CD4-positive, CD25-positive, alpha-beta regulatory T cell (primary cell): ENCODE measurements at places on chromosomes 3 and 15. TPM values are rescaled to one million over a fixed set of nuclear protein-coding genes. Genes with fewer than 3 reads are reported as not detected.

GRAMD1C gene
- 1.4 TPM for polyA plus RNA-seq

CCNB2 gene
- polyA plus RNA-seq = 6.2 TPM

TRPC1 gene
- polyA plus RNA-seq = 0.78 TPM

DNA sequence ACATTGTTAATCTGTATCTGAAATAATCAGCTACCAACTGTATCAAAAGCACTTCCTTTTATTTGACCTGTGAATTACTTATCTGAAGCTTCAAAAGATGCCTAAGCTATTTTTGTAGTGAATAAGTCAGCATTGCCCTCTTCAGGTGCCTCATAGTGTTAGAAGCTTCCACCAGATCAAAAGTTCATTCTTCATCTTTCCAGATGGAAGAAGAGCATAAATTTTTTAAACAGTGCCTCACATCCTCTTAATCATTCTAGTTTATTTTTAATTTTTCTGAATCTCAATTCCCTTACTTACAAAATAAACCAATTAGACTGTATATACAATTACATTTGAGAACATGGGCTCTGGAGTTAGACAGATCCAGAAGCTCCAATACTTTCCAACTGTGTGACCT lies 65.0 kb downstream of the MYO5A start:
- H3K36me3 ChIP-seq = no peaks in the 10 kb centered on the region
- H3K4me1 ChIP-seq = peaks cover 38% of the 10 kb centered on the region
- DNase-seq = peak; percentile 29
- H3K27me3 ChIP-seq = no peaks in the 10 kb centered on the region

DNA sequence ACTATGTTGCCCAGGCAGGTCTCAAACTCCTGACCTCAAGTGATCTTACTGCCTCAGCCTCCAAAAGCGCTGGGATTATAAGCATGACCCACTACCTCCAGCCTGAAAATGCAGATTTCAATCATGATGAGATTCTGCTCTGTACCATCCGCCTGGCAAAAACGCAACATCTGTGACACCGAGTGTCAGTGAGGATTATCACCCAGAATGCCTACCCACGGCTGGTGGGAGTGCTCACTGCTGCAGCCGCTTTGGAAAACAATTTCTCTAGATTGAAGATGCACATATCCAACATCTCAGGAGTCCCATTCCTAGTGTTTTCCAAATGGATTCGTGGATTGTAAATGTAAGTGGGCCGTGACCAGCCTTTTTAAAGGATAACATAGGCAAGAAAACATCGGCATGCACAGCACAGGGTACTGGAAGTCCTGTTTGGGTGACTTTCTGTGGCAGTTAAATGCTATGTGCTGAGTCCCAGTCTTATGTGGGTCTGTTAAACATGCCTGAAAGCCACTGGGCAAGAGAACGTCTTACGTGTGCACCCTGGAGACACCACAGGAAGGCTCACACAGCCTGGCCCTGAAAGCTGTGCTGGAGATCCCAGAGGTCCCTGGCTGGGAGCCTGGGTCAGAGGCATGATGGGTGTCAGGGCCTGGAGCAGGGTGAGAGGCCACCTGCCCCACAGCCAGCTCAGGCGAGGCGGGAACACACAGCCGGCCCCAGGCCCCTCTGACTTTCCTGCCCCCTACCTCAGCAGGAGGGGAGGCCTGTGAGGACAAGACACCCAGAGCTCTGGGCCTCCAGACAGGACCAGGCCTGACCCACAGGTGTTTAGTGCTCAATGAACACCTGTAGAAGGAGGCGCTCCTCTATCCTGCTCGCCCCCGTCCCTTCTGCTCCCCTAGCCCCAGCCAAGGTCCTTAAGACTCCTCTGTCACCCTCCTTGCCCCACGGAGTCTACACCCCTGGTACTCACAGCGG lies 918 bp downstream of the PRSS50 start:
- H3K36me3 ChIP-seq = no peaks in the 10 kb centered on the region
- H3K27me3 ChIP-seq = no peaks in the 10 kb centered on the region
- DNase-seq = no peak
- H3K4me1 ChIP-seq = no peaks in the 10 kb centered on the region

GRCh38 chr3:25478211-25478757 lies 50.2 kb downstream of the RARB start:
- no peaks in the 10 kb centered on the region for H3K4me1 ChIP-seq
- no peak overlapping the region for H3K27ac ChIP-seq
- no peaks in the 10 kb centered on the region for H3K36me3 ChIP-seq
- no peaks in the 10 kb centered on the region for H3K27me3 ChIP-seq
- no peak overlapping the region for H3K4me3 ChIP-seq

DNA sequence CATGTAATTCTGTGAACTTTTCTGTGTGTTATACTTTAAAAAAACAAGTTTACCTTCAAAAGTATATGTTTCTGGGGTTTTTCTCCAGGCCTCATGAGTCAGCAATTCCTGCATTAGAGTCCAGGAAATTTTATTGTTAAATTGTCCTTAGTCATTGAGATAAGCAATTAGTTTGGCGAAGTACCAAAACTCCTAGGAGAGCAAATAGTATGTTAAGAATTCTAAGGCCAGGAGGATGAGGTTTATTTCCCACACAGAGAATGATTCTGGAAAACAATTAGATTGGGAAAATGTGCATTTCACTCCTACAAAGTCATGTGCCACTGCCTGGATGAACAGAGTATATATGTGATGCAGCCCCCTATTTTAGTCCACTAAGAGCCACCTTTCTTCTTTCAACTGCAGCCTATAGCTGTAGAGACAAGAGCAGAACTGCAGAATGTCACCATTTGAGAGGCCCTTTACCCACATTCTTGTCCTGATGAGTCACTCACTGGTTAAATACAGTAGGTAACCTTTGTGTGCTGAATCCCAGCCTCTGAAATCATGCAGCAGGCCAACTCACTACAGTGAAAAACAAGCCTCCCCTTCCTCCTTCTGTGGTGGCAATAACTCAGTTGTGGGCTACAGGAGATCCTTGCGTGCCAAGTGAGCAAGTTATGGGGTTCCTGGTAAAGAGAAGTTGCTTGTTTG lies 452.8 kb upstream of the THBS1 start:
- H3K36me3 ChIP-seq = no peaks in the 10 kb centered on the region
- H3K4me3 ChIP-seq = no peak overlapping the region
- peaks cover 2% of the 10 kb centered on the region for H3K27me3 ChIP-seq
- DNase-seq = no peak
- no peak overlapping the region for H3K27ac ChIP-seq

GRCh38 chr15:61500951-61501620 lies 272.0 kb upstream of the RORA start:
- no peaks in the 10 kb centered on the region for H3K36me3 ChIP-seq
- no peaks in the 10 kb centered on the region for H3K4me1 ChIP-seq

DNA sequence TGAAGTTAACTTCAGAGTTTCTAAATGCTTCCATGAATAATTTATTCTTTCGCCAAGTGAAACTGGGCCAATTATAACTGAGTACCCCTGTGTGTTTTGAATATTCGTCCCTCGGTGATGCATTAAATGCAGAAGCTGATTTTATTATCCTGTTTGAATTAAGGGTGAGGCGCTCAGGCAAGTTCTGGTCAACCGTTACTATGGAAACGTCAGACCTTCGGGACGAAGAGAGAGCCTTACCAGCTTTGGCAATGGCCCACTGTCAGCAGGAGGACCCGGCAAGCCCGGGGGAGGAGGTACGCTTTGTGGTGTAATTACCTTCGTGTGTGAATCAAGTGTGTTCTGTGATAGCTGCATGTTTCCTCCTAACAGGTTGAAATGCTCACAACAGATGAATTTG lies 239.8 kb downstream of the ITPR1 start:
- H3K36me3 ChIP-seq = peaks cover 24% of the 10 kb centered on the region
- H3K4me3 ChIP-seq = no peak overlapping the region
- no peak overlapping the region for H3K27ac ChIP-seq
- no peaks in the 10 kb centered on the region for H3K27me3 ChIP-seq
- DNase-seq = no peak

SELENOS gene
- polyA plus RNA-seq = 59.0 TPM

DNA sequence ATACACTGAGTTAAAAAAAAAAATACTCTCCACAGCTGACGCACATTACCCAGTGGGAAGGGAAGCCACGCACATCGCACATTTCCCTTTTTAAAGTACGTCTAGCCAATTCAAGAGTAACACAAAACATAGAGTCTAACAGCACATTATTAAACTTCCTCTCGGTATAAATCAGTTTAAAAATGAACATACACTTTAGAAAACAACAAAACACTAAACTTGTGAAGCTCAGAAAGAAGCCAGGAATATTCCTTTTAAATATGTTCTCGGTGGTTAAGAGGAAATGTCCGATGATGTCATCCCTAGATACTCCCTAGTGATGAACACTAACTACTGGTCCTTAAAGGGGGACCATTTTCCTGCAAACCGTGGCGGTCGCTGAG lies 721 bp downstream of the MYEF2 start:
- peak overlapping the region; percentile 28 for H3K27ac ChIP-seq
- H3K36me3 ChIP-seq = no peaks in the 10 kb centered on the region
- peaks cover 10% of the 10 kb centered on the region for H3K4me1 ChIP-seq

- DNase-seq = no peak
- no peaks in the 10 kb centered on the region for H3K27me3 ChIP-seq
- H3K4me3 ChIP-seq = no peak overlapping the region
Observed at GRCh38 chr3:101377796-101378195, 57.4 kb upstream of the IMPG2 start.

DNA sequence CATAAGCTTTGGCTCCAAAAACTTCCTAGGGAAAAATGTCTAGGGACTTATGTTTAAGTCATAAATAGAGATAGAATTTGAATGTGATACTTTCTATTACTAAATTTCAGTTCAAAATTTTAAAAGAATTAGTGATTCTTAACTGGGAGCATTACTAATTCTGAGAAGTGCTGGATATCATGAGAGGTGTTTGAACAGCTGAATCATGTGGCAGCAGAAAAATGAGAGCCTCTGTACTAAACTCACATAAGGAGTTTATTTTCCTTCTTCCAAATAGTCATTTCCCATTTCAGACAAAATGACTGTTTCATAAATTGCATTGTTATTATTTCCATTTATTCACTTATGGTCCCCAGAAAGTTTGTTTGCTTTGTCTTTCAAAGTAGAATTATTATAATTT lies 62.7 kb downstream of the SLMAP start:
- H3K36me3 ChIP-seq = no peaks in the 10 kb centered on the region
- no peak for DNase-seq
- no peak overlapping the region for H3K4me3 ChIP-seq
- peaks cover 23% of the 10 kb centered on the region for H3K4me1 ChIP-seq
- H3K27me3 ChIP-seq = no peaks in the 10 kb centered on the region
- no peak overlapping the region for H3K27ac ChIP-seq

DNA sequence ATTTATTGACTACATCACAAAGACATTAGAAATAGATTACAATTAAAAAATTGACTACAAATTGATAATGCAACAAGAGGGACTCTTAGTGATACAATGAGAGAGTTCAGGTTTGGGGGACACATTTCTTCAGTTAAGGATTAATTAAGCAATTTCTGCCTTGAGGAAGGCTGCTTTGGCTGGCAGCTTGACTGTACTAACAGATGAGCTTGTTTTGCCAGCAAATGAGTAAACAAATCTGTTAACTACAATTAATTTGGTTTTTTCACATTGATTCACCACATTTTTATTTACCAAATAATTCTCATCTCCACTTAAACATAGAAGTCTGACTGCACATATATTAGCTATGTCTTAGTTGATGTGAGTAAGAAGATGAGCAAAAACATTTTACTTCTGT lies 183.6 kb upstream of the ZNF385D start:
- H3K36me3 ChIP-seq = no peaks in the 10 kb centered on the region
- H3K27ac ChIP-seq = no peak overlapping the region
- no peaks in the 10 kb centered on the region for H3K4me1 ChIP-seq
- H3K4me3 ChIP-seq = no peak overlapping the region
- no peak for DNase-seq

DNA sequence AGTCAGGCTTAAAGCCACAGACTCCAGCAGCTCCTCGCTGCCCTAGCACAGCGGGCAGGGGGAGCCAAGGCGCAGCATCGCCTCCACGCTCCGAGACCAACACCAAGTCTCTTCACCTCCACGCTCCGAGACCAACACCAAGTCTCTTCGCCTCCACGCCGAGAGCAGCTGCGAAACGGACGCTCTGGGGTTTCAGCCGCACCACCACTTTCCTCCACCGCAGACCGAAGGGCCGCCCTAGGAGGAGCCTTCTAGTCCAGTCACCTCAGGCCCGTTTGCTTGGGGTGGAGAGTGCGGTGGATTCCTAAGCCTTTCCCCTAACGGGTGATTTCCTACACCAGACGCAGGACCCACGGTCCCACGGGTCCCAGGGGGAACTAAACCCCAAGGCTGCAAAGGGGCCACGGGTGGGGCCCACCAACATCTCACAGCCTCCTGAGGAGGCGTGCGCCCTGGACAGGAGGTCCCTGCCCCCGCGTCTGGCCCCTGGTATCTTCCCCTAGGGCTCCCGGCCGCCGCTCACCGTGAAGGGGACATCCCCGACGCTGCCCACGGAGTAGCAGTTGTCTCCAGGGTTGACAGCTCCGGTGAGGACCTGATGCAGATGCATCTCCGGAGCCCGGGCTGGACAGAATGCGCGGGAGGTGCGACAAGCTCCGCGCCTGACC lies 501 bp downstream of the DMXL2 start:
- H3K27me3 ChIP-seq = peaks cover 32% of the 10 kb centered on the region
- peak; percentile 8 for DNase-seq
- H3K27ac ChIP-seq = no peak overlapping the region
- no peaks in the 10 kb centered on the region for H3K36me3 ChIP-seq

DNA sequence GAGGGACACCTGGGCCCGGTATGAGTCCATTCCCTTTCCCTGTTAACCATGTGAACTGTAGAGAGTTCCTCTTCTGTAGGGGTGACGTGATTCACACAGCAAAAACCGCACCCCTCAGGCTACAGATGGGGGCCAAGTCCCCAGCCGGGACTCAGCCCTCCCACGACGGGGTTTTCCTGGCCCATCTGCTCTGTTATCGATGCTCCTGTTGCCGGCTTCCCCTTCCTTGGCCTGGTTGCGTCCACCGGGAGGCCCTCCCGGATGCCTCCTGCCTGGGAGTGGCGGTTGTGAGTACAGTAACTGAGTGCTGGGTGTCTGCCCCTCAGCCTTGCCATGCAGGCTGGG lies 817 bp upstream of the PLXNA1 start:
- peak overlapping the region; percentile 57 for H3K4me3 ChIP-seq
- DNase-seq = peak; percentile 52
- no peaks in the 10 kb centered on the region for H3K27me3 ChIP-seq
- H3K36me3 ChIP-seq = no peaks in the 10 kb centered on the region
- H3K27ac ChIP-seq = peak overlapping the region; percentile 94
- peaks cover 20% of the 10 kb centered on the region for H3K4me1 ChIP-seq

GRCh38 chr3:98809557-98809956 lies 46.4 kb downstream of the ST3GAL6 start:
- H3K4me1 ChIP-seq = no peaks in the 10 kb centered on the region
- no peak for DNase-seq
- no peak overlapping the region for H3K27ac ChIP-seq
- no peak overlapping the region for H3K4me3 ChIP-seq

DNA sequence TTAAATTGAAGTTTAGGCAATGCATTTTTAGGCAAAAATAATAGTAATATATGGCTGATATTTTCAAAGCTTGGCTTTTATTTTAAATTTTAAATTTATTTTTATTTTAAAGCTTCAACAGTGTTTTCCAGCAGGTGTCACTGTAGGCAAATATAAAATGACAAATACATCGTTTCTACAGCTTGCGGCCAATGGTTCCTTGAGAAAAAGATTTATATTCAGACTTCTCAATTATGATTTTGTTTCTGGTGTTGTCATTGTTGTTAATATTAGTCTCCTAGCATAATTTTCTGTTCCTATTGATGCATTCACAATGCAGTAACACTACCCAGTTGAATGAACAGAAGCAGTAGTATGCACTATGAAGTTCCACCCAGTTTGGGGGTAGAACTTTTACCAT lies 220.7 kb upstream of the DNAJC19 start:
- no peak overlapping the region for H3K27ac ChIP-seq
- no peaks in the 10 kb centered on the region for H3K4me1 ChIP-seq
- H3K36me3 ChIP-seq = no peaks in the 10 kb centered on the region
- DNase-seq = no peak
